CD4-positive, alpha-beta memory T cell (primary cell): ENCODE measurements at places on chromosomes 4 and X. TPM values are rescaled to one million over a fixed set of nuclear protein-coding genes. Genes with fewer than 3 reads are reported as not detected.

- no peak overlapping the region for H3K4me3 ChIP-seq
- no peak for DNase-seq
- no peaks in the 10 kb centered on the region for H3K4me1 ChIP-seq
- H3K27me3 ChIP-seq, result peaks cover 4% of the 10 kb centered on the region
- H3K27ac ChIP-seq, result no peak overlapping the region
- no peaks in the 10 kb centered on the region for H3K36me3 ChIP-seq
Measured at GRCh38 chr4:153781717-153782416, 7.0 kb downstream of the SFRP2 start.

- H3K36me3 ChIP-seq, result no peaks in the 10 kb centered on the region
- H3K27ac ChIP-seq, result no peak overlapping the region
- H3K27me3 ChIP-seq, result no peaks in the 10 kb centered on the region
- no peak overlapping the region for H3K4me3 ChIP-seq
- no peak for DNase-seq
Measured at GRCh38 chrX:21645431-21645830, 12.7 kb downstream of the KLHL34 start.

DNA sequence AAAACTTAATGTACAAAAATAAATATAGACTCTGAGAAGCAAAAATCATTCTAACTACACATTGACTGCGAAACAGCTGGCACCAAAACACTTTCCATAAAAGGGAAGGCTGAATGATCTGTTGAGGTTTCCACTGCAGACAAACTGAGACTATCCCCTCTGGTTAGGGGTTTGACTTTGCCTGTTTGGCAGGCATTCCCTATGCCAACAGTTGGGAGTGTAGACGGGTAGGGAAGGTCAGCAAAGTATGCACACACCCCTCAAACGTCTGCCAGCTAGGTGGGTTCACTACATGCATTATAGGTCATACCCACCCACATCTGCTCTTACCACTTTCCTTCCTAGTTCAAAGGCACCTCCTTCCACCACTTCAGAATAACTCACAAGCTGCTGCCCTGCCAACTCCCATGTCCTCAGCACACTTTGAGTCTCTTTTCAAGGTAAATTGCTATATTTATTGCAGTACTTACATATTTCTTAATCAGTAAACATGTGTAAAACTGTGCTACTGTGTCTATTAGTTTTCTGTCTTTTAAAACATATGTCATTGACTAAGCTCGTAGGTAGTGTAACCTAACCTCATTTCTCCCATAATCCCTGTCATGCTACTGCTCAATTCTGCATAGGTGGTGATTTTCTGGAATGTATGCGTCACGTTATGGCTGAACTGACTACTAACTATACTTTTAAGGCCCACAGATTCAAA is 12.4 kb downstream of the CTSO start:
- no peaks in the 10 kb centered on the region for H3K4me1 ChIP-seq
- H3K36me3 ChIP-seq, result peaks cover 8% of the 10 kb centered on the region
- DNase-seq, result no peak
- H3K4me3 ChIP-seq, result no peak overlapping the region

- no peak overlapping the region for H3K4me3 ChIP-seq
- H3K27me3 ChIP-seq, result no peaks in the 10 kb centered on the region
- DNase-seq, result no peak
- no peak overlapping the region for H3K27ac ChIP-seq
- no peaks in the 10 kb centered on the region for H3K4me1 ChIP-seq
Measured at GRCh38 chr4:6763330-6763851, 19.1 kb upstream of the KIAA0232 start.

GRCh38 chrX:134761788-134762187 is 103.5 kb upstream of the PLAC1 start:
- no peaks in the 10 kb centered on the region for H3K27me3 ChIP-seq
- no peak overlapping the region for H3K4me3 ChIP-seq
- H3K27ac ChIP-seq, result no peak overlapping the region
- DNase-seq, result no peak
- H3K4me1 ChIP-seq, result no peaks in the 10 kb centered on the region
- H3K36me3 ChIP-seq, result no peaks in the 10 kb centered on the region

DNA sequence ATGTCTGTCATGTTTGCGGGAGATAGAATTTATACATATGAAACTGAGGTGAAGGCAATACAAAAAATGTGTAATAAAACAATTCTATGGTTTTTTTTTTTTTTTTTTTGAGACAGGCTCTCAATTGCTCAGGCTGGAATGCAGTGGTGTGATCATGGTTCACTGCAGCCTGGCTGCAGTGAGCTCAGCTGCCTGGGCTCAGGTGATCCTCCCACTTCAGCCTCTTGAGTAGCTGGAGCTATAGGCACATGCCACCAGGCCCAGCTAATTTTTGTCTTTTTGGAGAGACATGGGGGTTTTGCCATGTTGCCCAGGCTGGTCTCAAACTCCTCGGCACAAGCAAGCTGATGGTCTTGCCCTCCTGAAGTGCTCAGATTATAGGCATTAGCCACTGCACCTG is 10.1 kb downstream of the RADX start:
- no peak for DNase-seq
- no peak overlapping the region for H3K4me3 ChIP-seq
- no peaks in the 10 kb centered on the region for H3K4me1 ChIP-seq
- H3K27ac ChIP-seq, result no peak overlapping the region
- no peaks in the 10 kb centered on the region for H3K36me3 ChIP-seq

DNA sequence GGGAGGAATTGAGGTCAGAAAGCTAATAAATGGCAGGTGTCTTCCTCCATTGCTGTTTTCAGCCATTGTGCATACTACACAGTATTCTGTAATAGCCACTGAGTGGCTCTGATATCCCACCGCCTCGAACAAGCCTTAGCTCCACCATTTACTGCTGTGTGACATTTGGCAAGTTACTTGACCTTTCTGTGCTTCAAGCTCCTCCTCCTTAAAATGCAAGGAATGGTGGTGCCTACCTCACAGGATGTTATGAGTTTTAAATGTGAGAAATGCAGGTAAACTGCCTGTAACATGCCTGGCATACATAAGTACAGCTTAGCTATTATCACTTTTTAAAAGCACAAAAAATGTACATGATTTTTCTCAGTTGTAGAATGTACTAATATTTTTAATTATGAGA is 421.0 kb downstream of the MAPK10 start:
- H3K36me3 ChIP-seq, result no peaks in the 10 kb centered on the region
- no peak overlapping the region for H3K27ac ChIP-seq
- no peaks in the 10 kb centered on the region for H3K4me1 ChIP-seq
- no peaks in the 10 kb centered on the region for H3K27me3 ChIP-seq
- DNase-seq, result no peak

GRCh38 chr4:152843481-152844090 is 63.8 kb downstream of the ARFIP1 start:
- no peaks in the 10 kb centered on the region for H3K36me3 ChIP-seq
- no peak for DNase-seq
- H3K4me3 ChIP-seq, result no peak overlapping the region
- no peak overlapping the region for H3K27ac ChIP-seq

DNA sequence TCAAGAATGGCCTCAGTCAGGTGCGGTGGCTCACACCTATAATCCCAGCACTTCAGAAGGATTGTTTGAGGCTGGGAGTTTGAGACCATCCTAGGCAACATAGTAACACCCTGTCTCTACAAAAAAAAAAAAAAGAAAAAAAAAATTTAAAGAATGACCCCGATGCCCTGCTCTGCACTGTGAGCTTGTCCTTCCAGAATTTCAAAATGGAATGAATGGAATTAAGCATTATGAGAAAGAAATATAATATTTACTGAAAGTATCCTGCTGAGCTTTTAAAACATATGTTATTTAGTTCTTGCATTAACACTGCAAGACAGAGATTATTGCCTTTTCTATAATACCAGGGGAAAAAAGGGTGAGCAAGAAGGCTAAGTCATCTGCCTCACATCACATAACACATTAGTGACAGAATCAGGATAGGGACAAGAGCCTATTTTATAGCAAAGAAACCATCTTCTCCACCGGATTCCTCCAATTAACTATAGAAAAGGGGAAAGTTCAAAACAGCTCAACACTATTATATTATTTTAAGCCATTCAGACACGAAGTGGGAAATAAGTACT is 41.9 kb upstream of the GAB1 start:
- no peak for DNase-seq
- H3K36me3 ChIP-seq, result no peaks in the 10 kb centered on the region
- H3K27ac ChIP-seq, result no peak overlapping the region
- H3K4me1 ChIP-seq, result no peaks in the 10 kb centered on the region
- H3K4me3 ChIP-seq, result no peak overlapping the region

DNA sequence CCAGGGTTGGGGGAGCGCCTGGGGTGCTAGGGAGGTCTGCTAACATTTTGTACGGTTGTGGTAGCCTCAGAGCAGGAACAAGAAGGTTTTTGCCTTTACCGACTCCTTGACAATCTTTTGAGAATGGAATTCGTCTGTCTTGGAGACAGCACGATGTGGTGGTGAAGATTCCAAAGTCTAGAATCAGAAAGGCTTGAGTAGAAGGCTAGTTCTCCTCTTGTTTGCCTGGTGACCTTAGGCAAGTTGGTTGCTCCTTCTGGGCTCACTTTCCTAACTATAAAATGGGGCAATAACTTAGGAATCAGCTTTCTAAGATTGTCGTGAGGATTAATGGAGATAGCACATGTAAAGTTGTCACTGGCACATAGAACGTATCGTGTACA is 741 bp downstream of the FAM47E start:
- no peak overlapping the region for H3K27ac ChIP-seq
- peaks cover 42% of the 10 kb centered on the region for H3K27me3 ChIP-seq
- no peaks in the 10 kb centered on the region for H3K36me3 ChIP-seq
- H3K4me1 ChIP-seq, result peaks cover 6% of the 10 kb centered on the region
- no peak overlapping the region for H3K4me3 ChIP-seq
- DNase-seq, result no peak

DNA sequence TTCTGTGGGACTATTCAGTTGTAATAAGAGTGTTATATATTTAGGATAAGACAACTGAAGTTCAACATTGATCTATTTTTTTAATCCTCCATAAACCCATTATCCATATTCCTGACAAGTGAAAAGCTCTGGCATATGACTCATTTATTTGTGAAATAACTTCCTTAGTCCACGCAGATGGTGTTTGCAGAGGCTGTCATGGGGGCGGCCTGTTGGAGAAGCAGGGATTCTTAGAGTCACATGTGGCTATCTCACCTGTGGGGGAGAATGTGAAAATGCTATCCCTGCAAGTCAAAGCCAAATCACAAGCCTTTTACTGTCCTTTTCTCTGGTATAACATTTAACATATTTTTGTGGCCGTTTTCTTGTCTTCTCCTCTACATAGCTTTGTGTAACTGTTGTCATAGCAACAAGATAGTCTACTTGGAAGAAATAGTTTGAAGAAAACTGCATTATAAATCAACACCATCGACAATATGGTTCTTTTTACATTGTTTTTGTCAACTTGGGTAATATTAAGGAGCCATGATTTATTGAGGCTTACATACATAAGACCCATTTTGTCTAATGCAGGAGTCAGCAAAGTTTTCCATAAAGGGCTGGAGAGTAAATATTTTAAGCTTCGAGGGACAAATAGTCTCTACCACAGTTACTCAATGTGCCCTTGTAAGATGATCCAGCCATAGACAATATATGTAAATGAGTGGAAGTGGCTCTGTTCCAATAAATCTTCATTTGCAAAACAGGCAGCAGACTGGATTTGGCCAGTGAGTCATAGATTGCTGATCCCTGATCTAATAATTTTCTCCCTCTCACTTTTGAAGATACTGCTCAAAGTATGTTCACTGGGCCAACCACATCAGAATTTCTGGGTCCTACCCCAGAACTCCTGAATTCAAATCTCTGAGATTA is 395.0 kb downstream of the DTHD1 start:
- H3K4me3 ChIP-seq, result no peak overlapping the region
- H3K27me3 ChIP-seq, result no peaks in the 10 kb centered on the region
- H3K27ac ChIP-seq, result no peak overlapping the region
- DNase-seq, result no peak

DNA sequence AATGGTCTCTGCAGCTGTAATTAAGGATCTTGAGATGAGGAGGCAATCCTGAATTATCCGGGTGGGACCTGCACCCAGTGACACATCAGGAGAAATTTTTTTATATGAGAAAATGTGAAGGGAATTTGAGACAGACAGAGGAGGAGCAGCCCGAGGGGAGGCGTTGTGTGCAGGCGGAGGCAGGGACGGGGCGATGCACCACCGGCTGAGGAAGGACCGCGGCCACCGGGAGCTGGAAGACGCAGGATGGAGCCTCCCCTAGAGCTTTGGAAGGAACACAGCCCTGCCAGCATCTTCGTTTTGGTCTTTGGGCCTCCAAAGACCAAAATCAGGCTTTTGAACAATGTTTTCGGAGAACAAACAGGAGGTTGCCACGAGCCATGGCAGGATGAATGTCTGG is 85.0 kb upstream of the ADRA2C start:
- no peaks in the 10 kb centered on the region for H3K4me1 ChIP-seq
- no peak overlapping the region for H3K4me3 ChIP-seq
- no peak for DNase-seq
- no peak overlapping the region for H3K27ac ChIP-seq

DNA sequence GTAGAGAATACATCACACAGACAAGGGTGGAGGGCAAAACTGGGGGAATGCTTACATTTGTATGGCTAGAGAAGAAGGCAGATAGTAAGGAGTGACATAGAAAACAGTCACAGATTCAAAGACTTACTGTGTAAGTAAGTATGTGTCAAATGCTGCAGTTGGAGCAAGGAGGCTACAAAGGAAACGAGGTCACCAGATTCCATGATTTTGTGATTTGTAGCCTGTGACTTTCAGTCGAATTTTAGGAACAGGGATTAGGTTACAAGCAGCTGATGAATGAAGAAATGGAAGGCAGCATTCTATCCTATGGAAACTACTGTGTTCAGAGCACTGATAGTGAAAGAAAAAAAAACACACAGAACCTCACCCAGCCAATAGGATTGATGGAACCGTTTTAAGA is 407.9 kb downstream of the IL15 start:
- no peaks in the 10 kb centered on the region for H3K27me3 ChIP-seq
- peaks cover 4% of the 10 kb centered on the region for H3K4me1 ChIP-seq
- peaks cover 3% of the 10 kb centered on the region for H3K36me3 ChIP-seq
- H3K4me3 ChIP-seq, result no peak overlapping the region

GRCh38 chr4:178415925-178416324 is 973.7 kb upstream of the AGA start:
- DNase-seq, result no peak
- no peaks in the 10 kb centered on the region for H3K4me1 ChIP-seq
- H3K27ac ChIP-seq, result no peak overlapping the region
- H3K36me3 ChIP-seq, result no peaks in the 10 kb centered on the region
- no peak overlapping the region for H3K4me3 ChIP-seq

DNA sequence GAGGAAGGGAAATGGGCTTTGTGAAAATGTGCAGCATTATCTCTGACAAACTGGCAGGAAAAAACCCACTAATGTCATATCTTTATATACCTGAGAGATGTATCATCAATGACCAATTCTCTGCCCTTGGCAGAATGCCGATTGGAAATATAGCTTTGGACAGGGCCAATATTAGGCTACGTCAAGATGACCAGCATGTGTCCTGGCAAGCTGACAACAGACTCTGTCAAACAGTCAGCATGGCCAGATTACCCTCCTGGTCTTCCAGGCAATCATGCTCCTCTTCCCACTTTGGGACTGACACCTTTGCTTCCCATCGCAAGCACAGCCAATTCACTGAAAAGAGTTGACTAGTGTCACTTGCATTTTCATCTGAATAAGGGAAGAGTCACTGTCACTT is 57.0 kb downstream of the SORBS2 start:
- no peak overlapping the region for H3K4me3 ChIP-seq
- no peaks in the 10 kb centered on the region for H3K4me1 ChIP-seq
- H3K36me3 ChIP-seq, result no peaks in the 10 kb centered on the region

The CT83 gene
- total RNA-seq, result not detected

The ZNF41 gene
- total RNA-seq, result 16.1 TPM

The SCRG1 gene
- not detected for total RNA-seq

The PNMA5 gene
- total RNA-seq, result 0.29 TPM

The SLC4A4 gene
- 1.3 TPM for total RNA-seq

The C4orf54 gene
- total RNA-seq, result not detected

The RPS6KA6 gene
- 0.55 TPM for total RNA-seq

The DSPP gene
- not detected for total RNA-seq

The SNX25 gene
- total RNA-seq, result 24.5 TPM

The SAGE1 gene
- not detected for total RNA-seq

The SLC25A6 gene
- total RNA-seq, result 249 TPM

The CABS1 gene
- total RNA-seq, result not detected

The GRXCR1 gene
- total RNA-seq, result not detected
